ENCODE measurements at places on chromosomes 4 and X.

GRCh38 chr4:174365018-174365587, 81.4 kb downstream of the CEP44 start:
- no peaks in the 10 kb centered on the region for H3K4me1 ChIP-seq
- no peak overlapping the region for H3K4me3 ChIP-seq
- no peaks in the 10 kb centered on the region for H3K36me3 ChIP-seq
- H3K27ac ChIP-seq = no peak overlapping the region

DNA sequence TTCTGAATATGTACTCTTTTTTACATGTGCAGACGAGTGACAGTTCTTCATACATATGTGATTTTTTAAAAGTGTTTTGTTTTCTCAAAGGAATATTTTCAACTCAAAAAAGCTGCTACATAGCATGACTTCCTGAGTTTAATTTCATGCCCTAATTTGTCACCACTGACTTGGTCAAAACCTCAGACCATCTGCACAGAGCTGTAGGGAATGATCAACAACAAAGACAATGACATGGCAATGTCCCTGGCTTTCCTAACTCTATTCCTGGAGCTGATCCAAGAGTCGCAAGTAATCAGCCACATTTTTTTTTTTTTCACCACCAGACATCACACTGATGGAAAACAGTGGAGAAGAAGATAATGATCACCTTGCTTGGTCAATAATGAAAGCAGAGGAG, 97.7 kb downstream of the TMA16 start:
- H3K27me3 ChIP-seq = peaks cover 3% of the 10 kb centered on the region
- no peak overlapping the region for H3K27ac ChIP-seq
- no peaks in the 10 kb centered on the region for H3K36me3 ChIP-seq
- H3K4me1 ChIP-seq = peaks cover 8% of the 10 kb centered on the region
- H3K4me3 ChIP-seq = no peak overlapping the region

- H3K4me1 ChIP-seq = no peaks in the 10 kb centered on the region
- H3K27ac ChIP-seq = no peak overlapping the region
- no peak overlapping the region for H3K4me3 ChIP-seq
These were observed 136.2 kb downstream of the CPXCR1 start for GRCh38 chrX:88883200-88883599.

GRCh38 chr4:94439606-94440005, 12.1 kb upstream of the PDLIM5 start:
- no peak overlapping the region for H3K4me3 ChIP-seq
- no peak for DNase-seq
- no peaks in the 10 kb centered on the region for H3K36me3 ChIP-seq

DNA sequence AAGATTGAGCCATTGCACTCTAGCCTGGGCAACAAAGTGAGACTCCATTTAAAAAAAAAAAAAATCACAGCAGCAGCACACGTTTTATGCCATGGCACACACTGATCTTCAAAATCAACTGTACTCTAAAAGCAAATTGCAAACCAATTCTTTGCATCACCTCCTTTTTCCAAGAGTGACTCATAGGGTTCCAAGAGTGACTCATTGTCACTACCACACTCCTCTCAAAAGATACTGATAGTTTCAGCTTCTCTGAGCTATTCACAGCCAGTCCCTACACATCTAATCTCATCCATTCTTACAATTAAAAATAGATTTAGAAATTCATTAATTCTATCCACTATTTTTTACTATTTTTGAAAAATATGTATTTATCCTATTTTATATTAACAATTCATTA, 1494.9 kb upstream of the AGA start:
- no peaks in the 10 kb centered on the region for H3K36me3 ChIP-seq
- no peak overlapping the region for H3K27ac ChIP-seq
- H3K4me3 ChIP-seq = no peak overlapping the region
- H3K4me1 ChIP-seq = no peaks in the 10 kb centered on the region
- no peak for DNase-seq

DNA sequence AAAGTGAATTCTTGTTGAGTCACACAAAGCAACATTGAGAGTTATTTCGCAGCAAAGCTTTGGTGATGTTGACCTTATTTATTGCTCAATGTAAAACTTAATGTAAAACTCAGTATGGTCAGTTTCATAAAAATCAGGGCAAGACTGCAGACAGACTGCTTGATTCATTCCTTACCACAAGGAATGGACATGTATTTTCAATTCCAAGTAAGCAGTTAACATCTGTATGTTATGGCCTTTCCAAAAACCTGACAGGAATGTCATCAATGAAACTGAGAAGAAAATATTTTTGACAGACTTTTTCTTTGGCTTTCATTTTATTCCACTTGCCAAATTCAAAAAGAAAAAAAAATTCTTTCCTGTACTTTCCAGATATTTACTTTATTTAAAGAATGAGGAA, 488.3 kb downstream of the ANKRD50 start:
- no peak overlapping the region for H3K27ac ChIP-seq
- H3K4me1 ChIP-seq = no peaks in the 10 kb centered on the region
- no peak overlapping the region for H3K4me3 ChIP-seq
- DNase-seq = no peak
- H3K27me3 ChIP-seq = no peaks in the 10 kb centered on the region

- no peaks in the 10 kb centered on the region for H3K36me3 ChIP-seq
- DNase-seq = no peak
- no peak overlapping the region for H3K4me3 ChIP-seq
- no peaks in the 10 kb centered on the region for H3K27me3 ChIP-seq
These were observed 394.6 kb upstream of the DMD start for GRCh38 chrX:33605997-33606396.

- no peaks in the 10 kb centered on the region for H3K36me3 ChIP-seq
- no peaks in the 10 kb centered on the region for H3K4me1 ChIP-seq
- DNase-seq = no peak
- H3K27me3 ChIP-seq = no peaks in the 10 kb centered on the region
- no peak overlapping the region for H3K4me3 ChIP-seq
These were observed 107.5 kb downstream of the GABRG1 start for GRCh38 chr4:46016306-46016705.

- DNase-seq = no peak
- H3K36me3 ChIP-seq = no peaks in the 10 kb centered on the region
- H3K27me3 ChIP-seq = peaks cover 12% of the 10 kb centered on the region
- H3K27ac ChIP-seq = no peak overlapping the region
These were observed 86.8 kb downstream of the PDGFRA start for GRCh38 chr4:54315561-54316538.

- no peak for DNase-seq
- H3K27ac ChIP-seq = no peak overlapping the region
- H3K4me1 ChIP-seq = no peaks in the 10 kb centered on the region
These were observed 371.5 kb upstream of the SLIT2 start for GRCh38 chr4:19880206-19880605.

GRCh38 chr4:148664636-148665035, 222.4 kb upstream of the NR3C2 start:
- peaks cover 2% of the 10 kb centered on the region for H3K27me3 ChIP-seq
- no peak overlapping the region for H3K4me3 ChIP-seq
- H3K4me1 ChIP-seq = no peaks in the 10 kb centered on the region
- H3K36me3 ChIP-seq = no peaks in the 10 kb centered on the region

DNA sequence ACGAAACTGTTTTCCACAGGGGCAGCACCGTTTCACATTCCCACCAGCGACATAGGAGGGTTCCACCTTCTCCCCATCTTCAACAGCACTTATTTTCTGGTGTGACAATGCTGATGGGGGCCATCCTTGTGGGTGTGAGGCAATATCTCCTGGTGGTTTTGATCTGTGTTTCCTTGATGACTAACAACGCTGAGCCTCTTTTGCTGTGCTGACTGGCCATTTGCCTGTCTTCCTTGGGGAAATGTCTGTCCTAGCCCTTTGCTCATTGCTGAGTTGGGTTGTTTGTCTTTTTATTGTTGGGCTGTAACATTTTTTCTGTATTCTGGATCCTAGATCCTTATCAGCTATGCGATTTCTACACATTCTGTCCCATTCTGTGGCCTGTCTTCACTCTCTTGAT, 33.7 kb downstream of the ATP2B3 start:
- no peak overlapping the region for H3K27ac ChIP-seq
- no peak for DNase-seq
- no peaks in the 10 kb centered on the region for H3K27me3 ChIP-seq
- no peak overlapping the region for H3K4me3 ChIP-seq
- H3K4me1 ChIP-seq = no peaks in the 10 kb centered on the region

- peak within 1 kb of the TSS; percentile 97 for H3K27ac ChIP-seq
- H3K36me3 ChIP-seq = no peaks in the 10 kb centered on the region
- peak within 1 kb of the TSS; percentile 88 for H3K4me3 ChIP-seq
- peak; percentile 87 for DNase-seq
These were observed at the start of gene AMMECR1 for GRCh38 chrX:110317820-110318663. Gene AMMECR1 (minus strand): TSS chrX:110318085. CDS start chrX:110318071, 14 bp downstream.

DNA sequence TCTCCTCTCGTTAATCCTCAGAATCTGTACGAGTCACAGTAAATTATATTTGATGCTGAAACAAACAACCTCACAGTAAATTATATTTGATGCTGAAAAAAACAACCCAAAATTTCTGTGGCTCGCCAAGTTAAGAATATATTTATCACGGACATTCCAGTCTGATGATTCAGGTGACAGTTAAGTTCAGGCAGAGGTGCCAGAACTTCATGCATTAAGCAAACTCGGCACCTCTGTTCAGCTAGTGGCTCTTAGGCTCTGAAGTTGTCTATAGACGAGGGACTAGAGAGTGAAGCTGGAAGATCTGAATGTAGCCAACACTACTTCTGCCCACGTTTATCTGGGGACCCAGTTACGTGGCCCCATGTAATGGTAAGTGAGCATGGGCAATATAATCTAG, 132.2 kb upstream of the AGA start:
- H3K4me3 ChIP-seq = no peak overlapping the region
- no peaks in the 10 kb centered on the region for H3K4me1 ChIP-seq
- H3K36me3 ChIP-seq = no peaks in the 10 kb centered on the region
- no peak overlapping the region for H3K27ac ChIP-seq
- DNase-seq = no peak

DNA sequence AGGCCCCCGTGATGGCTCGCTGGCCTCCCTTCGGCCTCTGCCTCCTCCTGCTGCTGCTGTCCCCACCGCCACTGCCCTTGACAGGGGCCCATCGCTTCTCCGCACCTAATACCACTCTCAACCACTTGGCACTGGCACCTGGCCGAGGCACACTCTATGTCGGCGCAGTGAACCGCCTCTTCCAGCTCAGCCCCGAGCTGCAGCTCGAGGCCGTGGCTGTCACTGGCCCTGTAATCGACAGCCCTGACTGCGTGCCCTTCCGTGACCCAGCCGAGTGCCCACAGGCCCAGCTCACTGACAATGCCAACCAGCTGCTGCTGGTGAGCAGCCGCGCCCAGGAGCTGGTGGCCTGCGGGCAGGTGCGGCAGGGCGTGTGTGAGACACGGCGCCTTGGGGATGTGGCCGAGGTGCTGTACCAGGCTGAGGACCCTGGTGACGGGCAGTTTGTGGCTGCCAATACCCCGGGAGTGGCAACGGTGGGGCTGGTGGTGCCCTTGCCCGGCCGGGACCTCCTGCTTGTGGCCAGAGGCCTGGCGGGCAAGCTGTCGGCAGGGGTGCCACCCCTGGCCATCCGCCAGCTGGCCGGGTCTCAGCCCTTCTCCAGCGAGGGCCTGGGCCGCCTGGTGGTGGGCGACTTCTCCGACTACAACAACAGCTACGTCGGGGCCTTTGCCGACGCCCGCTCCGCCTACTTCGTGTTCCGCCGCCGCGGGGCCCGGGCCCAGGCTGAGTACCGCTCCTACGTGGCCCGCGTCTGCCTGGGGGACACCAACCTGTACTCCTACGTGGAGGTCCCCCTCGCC, 3.0 kb downstream of the PLXNB3 start:
- H3K27ac ChIP-seq = no peak overlapping the region
- DNase-seq = no peak
- H3K4me3 ChIP-seq = no peak overlapping the region

DNA sequence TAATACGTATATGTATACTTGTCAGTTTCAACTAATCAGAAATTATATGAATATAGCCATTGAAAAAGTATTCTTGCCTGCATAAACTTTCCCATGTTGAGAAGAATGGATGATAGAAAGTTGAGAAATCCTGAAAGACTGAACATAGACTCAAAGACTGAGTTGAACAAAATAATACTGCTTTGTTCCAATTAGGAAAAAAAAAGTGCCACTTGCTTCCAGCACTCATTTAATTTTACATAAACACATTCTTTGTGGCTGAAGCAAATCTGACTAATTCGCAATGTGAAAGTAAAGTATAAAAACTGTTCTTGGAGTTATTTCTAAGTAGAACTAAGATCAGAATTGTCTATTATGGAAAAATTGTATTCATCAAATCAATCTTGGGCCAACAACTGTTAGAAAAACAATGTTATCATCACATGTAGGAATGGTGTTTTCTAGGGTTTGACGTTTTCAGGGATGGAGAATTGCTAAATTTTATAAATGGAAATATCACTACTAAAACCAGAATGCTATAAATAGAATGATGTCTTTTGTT, 2334.6 kb downstream of the PCDH7 start:
- no peak for DNase-seq
- H3K27ac ChIP-seq = no peak overlapping the region
- H3K4me1 ChIP-seq = no peaks in the 10 kb centered on the region
- H3K36me3 ChIP-seq = no peaks in the 10 kb centered on the region
- H3K27me3 ChIP-seq = no peaks in the 10 kb centered on the region

DNA sequence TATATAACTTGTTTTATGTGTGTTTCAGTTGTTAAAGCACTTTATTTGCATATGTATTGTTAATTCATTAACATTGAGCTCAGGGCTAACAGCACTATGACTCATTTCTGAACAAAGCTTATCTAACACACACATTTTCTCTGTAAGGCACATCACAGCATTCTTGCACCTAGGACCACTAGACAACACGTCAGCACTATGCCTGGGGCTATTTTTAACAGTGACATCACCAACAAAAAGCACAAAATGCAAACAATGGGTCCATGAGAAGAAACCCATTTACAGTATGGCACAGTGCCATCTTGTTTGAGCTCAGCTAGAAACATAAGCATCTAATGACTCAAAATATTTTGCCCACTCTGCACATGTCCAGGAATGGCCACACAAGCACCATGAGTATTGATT, 124.4 kb downstream of the RELL1 start:
- no peak overlapping the region for H3K4me3 ChIP-seq
- no peak overlapping the region for H3K27ac ChIP-seq
- H3K36me3 ChIP-seq = no peaks in the 10 kb centered on the region
- no peaks in the 10 kb centered on the region for H3K4me1 ChIP-seq
- no peak for DNase-seq

DNA sequence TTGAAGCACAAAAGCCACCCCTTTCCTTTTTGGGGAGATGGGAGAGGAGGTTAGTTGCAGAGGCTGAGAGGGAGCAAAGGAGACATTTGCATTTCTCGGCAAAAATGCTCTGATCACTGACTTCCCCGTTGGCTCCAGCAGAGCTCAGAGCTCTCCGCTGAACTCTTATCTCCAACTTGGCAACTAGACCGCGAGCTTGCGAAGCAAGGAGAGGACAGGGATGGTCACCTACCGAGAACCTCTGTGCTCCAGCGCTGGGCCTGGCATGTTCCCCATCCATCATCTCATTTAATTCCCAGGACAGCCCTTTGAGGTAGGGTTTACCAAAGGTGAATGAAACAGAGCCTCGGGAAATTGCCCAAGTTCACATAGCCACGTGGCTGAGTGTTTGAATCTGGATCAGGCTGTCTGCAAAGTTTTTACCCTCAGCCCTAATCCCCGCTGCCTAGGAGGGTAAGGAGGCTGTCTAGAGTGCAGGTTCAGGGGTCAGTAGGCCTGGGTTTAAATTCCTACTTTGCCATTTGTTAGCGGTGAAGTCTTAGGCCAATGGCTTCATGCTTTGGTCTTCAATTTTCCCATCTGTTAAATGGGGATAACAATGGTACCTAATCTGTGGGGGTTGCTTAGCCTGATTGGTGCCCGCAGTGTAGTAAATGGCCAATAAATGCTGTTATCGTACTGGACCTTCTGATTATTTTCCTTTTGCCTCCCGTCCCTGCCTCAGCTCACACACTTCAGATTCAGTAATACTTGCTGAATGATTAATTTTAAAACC, 3.8 kb upstream of the CITED1 start:
- no peak overlapping the region for H3K27ac ChIP-seq
- H3K4me3 ChIP-seq = no peak overlapping the region
- no peaks in the 10 kb centered on the region for H3K36me3 ChIP-seq
- H3K27me3 ChIP-seq = peaks cover 34% of the 10 kb centered on the region
